Central memory CD4-positive, alpha-beta T cell (primary cell): ENCODE measurements at places on chromosomes 4 and X.

GRCh38 chrX:38935561-38935960, 134.3 kb downstream of the MID1IP1 start:
- DNase-seq, result no peak

- no peak for DNase-seq
Observed at GRCh38 chr4:154329268-154329868, 162.2 kb downstream of the DCHS2 start.

GRCh38 chr4:123443401-123444289, 47.0 kb downstream of the SPRY1 start:
- no peak for DNase-seq

GRCh38 chrX:38095971-38096529, 89.7 kb downstream of the SYTL5 start:
- DNase-seq, result no peak

DNA sequence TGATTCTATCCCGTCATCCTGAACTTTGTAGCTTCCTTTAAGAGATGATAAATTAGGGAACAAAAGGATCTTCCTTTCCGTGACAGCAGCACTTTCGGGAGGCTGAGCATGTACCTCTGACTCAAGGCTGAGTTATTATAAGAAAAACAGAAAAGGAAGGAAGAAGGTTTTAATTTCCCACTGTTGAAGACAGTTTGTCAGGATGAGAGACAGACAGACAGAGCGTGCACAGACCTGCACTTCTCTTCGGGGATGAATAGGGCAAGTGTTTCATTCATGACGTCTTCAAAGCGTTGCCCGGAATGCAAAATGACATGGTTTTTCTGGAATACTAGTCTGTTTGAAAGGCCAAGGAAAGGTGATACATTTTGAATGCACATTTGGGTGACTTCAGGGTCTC, 405.3 kb upstream of the FAT1 start:
- no peak for DNase-seq

GRCh38 chr4:119833611-119834010, 205.0 kb upstream of the PDE5A start:
- DNase-seq, result no peak

GRCh38 chrX:3526731-3527130, 180.3 kb upstream of the MXRA5 start:
- no peak for DNase-seq

- no peak for DNase-seq
Observed at GRCh38 chr4:123844374-123844773, 447.8 kb downstream of the SPRY1 start.
